Naive B cell (primary cell): ENCODE measurements at places on chromosomes 3 and 15. TPM values are rescaled to one million over a fixed set of nuclear protein-coding genes. Genes with fewer than 3 reads are reported as not detected.
A peak's percentile ranks its signal among the peaks of the same experiment; 100 is the strongest.

Gene ATR
- polyA plus RNA-seq: 17.2 TPM

Gene DUOXA2
- not detected for polyA plus RNA-seq

Gene CAMK2N2
- polyA plus RNA-seq: not detected

Gene TMEM45A
- 0.05 TPM for polyA plus RNA-seq

GRCh38 chr3:127083778-127084397 lies 101.0 kb downstream of the PLXNA1 start:
- H3K27ac ChIP-seq: no peak overlapping the region
- no peaks in the 10 kb centered on the region for H3K4me1 ChIP-seq
- no peak overlapping the region for H3K4me3 ChIP-seq
- H3K36me3 ChIP-seq: no peaks in the 10 kb centered on the region
- peaks cover 43% of the 10 kb centered on the region for H3K27me3 ChIP-seq

Gene MORC1
- polyA plus RNA-seq: not detected

Gene SPTSSB
- 0.23 TPM for polyA plus RNA-seq

- H3K27me3 ChIP-seq: peaks cover 11% of the 10 kb centered on the region
- H3K27ac ChIP-seq: no peak overlapping the region
- no peaks in the 10 kb centered on the region for H3K4me1 ChIP-seq
- H3K4me3 ChIP-seq: no peak overlapping the region
- no peaks in the 10 kb centered on the region for H3K36me3 ChIP-seq
These were observed 64.7 kb downstream of the ARRDC4 start for GRCh38 chr15:98025237-98025636.

Gene ZNF385D
- 0.88 TPM for polyA plus RNA-seq

GRCh38 chr15:44181410-44181809 lies 13.7 kb downstream of the FRMD5 start:
- H3K27ac ChIP-seq: no peak overlapping the region
- no peak for DNase-seq
- peaks cover 7% of the 10 kb centered on the region for H3K27me3 ChIP-seq
- no peaks in the 10 kb centered on the region for H3K36me3 ChIP-seq
- no peak overlapping the region for H3K4me3 ChIP-seq

DNA sequence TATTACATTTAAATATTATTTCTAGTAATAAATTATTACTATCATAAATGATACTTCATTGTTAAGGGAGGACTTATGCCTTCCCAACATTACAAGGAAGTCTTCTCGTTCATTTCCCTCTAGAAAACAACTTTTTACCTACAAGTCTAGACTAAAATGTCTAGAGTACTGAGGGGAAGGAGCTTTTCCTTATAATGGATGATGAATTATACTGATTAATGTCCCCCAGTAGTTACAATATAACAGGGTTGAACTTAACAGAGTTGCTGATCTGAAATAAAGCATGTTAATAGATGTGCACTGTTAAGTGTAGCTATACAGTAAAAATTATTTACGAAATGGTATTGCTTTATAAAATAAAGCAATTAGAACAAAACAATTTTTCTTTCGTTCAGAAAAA lies 2.7 kb upstream of the MNS1 start:
- H3K27me3 ChIP-seq: no peaks in the 10 kb centered on the region
- no peaks in the 10 kb centered on the region for H3K36me3 ChIP-seq
- DNase-seq: no peak
- H3K4me3 ChIP-seq: peak overlapping the region; percentile 61

DNA sequence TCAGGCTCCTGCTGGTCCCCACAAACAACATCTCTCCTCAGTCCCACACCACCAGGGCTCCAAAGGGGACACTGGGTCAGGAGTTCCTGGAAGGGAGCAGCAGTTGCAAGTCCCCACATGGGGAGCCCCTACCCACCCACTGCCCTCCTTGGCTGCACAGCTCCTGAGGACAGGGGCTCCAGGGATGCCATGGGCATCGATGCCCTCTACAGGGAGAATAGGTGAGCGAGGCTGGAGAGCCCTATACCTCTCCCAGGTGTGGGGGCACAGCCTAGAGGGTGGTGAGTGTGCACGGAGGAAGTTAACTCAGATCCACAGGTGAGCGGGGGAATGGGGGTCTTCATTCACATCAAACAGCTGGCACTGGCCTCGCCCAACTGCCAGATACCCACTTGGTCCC lies 141.2 kb upstream of the LINGO1 start:
- peaks cover 1% of the 10 kb centered on the region for H3K4me1 ChIP-seq
- H3K27me3 ChIP-seq: peaks cover 5% of the 10 kb centered on the region
- DNase-seq: no peak
- H3K27ac ChIP-seq: no peak overlapping the region
